Iris pigment epithelial cell (primary cell): ENCODE measurements at places on chromosomes 13 and 19.

- DNase-seq, result no peak
Observed at GRCh38 chr19:52692431-52693008, 42.3 kb downstream of the ZNF611 start.

DNA sequence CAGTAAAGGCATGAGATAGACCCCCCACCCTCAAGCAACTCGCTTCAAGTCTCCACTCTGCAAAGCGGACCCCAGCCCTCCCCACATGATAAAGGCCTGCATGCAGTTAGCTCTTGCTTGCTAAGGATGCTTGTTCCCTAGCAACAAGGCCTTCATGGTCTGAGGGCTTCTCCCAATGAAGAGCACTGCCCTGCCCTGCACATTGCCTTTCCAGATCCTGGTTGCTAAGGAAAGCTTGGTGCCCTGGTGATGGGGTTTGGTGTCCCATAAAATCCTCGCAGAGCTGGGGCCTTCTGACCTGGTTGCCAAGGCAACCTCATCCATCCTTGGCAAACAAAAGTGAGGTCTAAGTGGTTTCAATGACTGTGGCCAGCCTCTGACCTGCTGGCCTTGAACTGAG, 6.0 kb downstream of the DBP start:
- no peak for DNase-seq

DNA sequence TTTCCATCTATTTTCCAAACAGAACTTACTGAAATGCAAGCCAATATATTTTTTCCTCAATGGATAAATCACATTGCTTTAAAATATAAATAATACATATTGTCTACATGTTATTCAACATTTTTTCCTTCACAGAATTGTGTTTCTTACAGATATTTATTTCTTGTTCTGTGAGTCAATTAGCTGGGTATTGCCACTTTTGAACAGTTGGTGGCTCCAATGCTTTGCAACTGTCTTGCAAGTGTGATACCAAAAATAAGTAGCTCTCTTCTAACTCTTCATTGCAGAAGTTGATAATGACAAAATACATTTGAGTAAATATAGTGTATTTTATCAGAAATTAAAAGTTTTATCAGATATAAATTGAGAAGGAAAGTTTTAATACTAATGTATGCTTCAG, 17.1 kb upstream of the GPC5 start:
- peak; percentile 12 for DNase-seq

- DNase-seq, result no peak
Observed at GRCh38 chr19:35261356-35262100, 7.2 kb upstream of the USF2 start.

DNA sequence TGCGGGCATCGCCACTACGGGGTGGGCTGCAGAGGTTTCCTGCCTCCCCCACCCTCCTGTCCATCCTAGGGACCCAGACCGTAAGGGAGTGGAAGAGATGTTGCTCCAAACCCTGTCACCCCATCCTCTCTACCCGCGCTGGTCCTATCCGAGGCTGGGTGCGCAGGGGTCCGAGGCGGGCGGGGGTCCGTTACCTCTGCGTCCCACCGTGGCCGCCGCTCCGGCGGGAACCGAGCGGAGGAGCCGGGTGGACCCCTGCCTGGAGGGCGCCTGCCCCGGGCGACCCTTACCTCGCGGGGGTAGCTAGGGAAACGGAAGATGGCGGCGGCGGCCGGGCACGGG, at the start of gene DGKH:
TSS of gene DGKH (plus strand) at position 307 of the 342 bp plus-strand sequence. CDS start 126 bp downstream, outside the sequence.
- DNase-seq, result peak; percentile 31

DNA sequence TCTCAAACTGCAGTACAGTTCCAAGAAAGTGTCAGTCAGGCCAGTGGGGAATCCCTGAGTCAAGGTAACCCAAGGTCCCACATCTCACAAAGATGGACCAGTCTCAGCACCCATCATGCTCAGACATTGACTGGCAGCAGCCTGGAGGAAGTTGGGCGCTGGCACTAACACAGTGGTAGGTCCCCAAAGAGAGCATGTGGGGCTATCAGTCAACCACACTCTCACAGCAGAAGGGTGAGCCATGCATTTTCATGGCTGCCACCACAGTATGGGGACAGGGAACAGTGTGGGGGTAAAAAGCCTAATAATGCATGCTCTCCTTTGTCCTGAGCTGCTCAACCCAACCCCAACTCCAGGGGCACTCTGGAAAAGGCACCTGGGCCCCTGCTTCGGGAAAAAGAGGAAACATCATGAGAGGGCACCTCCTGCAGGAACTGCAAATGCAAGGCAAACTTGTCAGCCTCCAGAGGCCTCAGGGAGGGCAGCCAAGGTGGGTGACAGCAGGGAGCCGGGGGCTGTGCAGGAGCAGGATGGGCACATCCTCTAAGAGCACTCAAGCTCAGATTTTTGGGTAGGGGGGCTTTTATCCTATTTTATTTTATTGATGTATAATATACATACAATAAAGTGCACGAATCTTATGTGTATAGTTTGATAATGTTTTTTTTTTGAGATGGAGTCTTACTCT, 9.5 kb upstream of the PLEKHF1 start:
- no peak for DNase-seq
